ENCODE measurements at places on chromosomes 12 and 14. TPM values are rescaled to one million over a fixed set of nuclear protein-coding genes. Genes with fewer than 3 reads are reported as not detected.

DNA sequence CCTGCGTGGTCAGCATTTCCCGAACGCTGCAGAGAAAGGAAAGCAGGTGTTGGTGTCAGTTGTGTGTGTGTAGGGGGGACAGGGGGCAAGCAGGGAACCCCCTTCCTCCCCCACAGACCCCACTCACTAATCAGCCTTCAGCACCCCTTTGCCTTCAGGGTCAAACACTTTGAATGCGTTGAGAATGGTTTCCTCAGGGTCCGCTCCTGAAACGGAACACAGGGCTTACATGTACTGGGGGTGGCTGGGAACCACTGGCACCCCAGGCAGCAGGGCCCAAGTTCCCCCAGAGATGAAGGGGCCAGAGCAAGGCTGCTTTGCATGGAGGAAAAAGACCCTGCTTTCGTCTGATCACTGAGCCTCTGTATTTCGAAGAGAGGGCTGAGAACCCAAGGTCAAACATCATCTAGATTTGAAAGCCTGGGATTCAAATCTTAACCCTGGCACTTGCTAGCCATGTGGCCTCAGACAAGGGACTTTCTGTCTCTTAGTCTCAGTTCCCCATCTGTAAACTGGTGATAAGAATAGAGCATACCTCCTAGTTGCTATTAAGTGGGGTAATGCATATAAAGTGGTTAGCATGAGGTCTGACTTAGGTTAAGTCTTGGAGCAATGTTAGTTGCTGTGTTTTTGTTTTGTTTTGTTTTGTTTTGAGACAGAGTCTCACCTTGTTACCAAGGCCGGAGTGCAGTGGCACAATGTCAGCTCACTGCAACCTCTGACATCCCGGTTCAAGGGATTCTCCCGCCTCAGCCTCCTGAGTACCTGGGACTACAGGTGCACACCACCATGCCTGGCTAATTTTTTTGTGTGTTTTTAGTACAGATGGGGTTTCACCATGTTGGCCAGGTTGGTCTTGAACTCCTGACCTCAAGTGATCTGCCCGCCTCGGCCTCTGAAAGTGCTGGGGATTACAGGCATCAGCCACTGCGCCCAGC is 7.0 kb downstream of the MYL2 start:
- H3K27me3 ChIP-seq, result 0 out of 2 replicates have a peak, but pooled peaks cover 3% of the 10 kb centered on the region
- DNase-seq, result no peak
- H3K36me3 ChIP-seq, result no peaks in the 10 kb centered on the region
- H3K4me1 ChIP-seq, result peaks cover 9% of the 10 kb centered on the region
- H3K27ac ChIP-seq, result no peak overlapping the region

DNA sequence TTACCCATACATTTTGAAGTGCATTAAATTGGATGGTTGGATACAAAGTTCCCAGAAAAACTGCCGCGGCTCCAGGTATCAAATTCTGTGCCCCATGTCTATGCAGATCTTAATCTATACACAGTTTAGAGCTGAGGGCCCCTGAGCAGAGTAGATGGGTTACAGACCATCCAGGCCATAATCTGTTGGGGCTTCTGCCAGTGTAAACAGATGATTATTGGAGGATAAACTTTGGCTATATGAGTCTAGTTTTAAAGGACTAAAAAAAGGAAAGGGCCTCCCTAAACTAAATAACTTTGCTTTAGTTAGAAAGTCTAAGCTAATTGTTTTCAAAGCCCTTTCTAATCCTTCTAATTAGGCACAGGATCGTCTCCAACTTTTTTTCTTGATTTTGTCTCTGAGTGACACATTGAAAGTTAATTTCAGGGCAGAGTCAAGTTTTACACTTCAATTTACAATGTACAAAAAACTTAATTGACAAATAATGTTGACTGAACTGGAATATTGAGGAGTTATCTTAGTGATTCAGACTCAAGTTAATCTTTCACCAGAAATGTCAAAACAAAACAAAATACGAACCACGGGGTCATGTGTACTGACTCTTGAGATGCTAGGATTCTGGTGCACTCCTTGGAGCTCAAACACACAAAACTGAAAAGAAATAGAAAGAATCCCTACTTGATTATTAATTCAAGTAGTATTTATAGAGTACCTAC is 133.9 kb upstream of the SCAF11 start:
- DNase-seq, result no peak
- no peak overlapping the region for H3K27ac ChIP-seq
- no peak overlapping the region for H3K4me3 ChIP-seq
- 0 out of 2 replicates have a peak, but pooled peaks cover 3% of the 10 kb centered on the region for H3K4me1 ChIP-seq
- no peaks in the 10 kb centered on the region for H3K36me3 ChIP-seq

DNA sequence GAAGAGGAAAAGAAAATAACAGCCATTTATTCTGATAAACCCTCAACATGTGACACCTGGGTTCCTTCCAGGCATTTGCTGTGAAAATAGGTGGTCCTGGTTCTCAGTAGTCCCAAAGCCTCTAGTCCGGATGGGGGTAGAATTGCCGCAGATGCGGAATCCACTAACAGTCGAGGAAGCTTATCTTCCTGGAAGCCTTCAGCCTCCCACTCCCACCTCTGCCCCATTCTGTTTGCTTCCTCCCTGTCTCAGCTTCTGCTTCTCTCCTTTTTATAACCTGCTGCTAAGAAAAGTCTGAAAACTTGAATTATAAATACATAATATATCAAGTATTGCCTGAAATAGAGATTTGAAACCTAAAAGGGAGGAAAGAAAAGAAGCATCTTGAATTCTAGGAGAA is 14.0 kb upstream of the MAP3K9 start:
- H3K27ac ChIP-seq, result no peak overlapping the region
- peaks cover 15% of the 10 kb centered on the region for H3K4me1 ChIP-seq
- H3K4me3 ChIP-seq, result peak overlapping the region; percentile 82

- no peak overlapping the region for H3K27ac ChIP-seq
- DNase-seq, result no peak
- H3K36me3 ChIP-seq, result no peaks in the 10 kb centered on the region
- H3K27me3 ChIP-seq, result peaks cover 100% of the 10 kb centered on the region
These were observed 1.5 kb upstream of the WNT10B start for GRCh38 chr12:48972952-48973483.

GRCh38 chr14:54789781-54790480 is 112.7 kb downstream of the GCH1 start:
- no peaks in the 10 kb centered on the region for H3K27me3 ChIP-seq
- no peaks in the 10 kb centered on the region for H3K36me3 ChIP-seq
- H3K4me1 ChIP-seq, result peaks cover 20% of the 10 kb centered on the region
- DNase-seq, result no peak

DNA sequence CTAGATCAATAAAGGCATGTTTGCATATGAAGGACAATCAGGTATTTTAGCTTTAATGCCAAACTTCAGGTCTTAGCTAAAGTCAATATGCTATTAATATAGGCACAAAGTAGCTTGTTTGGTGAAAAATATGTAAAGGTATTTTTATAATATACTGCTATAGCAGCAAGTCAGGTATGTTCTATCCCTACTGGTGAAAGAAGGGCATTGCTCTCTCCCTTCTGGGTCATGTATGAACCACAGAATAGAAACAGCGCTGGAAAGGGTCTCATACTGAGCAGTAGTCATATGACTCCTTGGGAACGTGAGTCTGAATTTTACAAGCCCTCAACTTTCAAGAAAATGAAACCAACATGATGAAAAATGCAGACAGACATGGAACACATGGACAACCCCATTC is 314.6 kb downstream of the GRIN2B start:
- no peak for DNase-seq
- no peaks in the 10 kb centered on the region for H3K4me1 ChIP-seq
- H3K27me3 ChIP-seq, result peaks cover 3% of the 10 kb centered on the region
- H3K4me3 ChIP-seq, result no peak overlapping the region
- no peaks in the 10 kb centered on the region for H3K36me3 ChIP-seq
- no peak overlapping the region for H3K27ac ChIP-seq

- peaks cover 11% of the 10 kb centered on the region for H3K36me3 ChIP-seq
- peak; percentile 74 for DNase-seq
- no peak overlapping the region for H3K4me3 ChIP-seq
- H3K27ac ChIP-seq, result peak overlapping the region; percentile 92
- peaks cover 37% of the 10 kb centered on the region for H3K4me1 ChIP-seq
- no peaks in the 10 kb centered on the region for H3K27me3 ChIP-seq
These were observed 87.5 kb downstream of the SETD3 start for GRCh38 chr14:99393059-99393655.

DNA sequence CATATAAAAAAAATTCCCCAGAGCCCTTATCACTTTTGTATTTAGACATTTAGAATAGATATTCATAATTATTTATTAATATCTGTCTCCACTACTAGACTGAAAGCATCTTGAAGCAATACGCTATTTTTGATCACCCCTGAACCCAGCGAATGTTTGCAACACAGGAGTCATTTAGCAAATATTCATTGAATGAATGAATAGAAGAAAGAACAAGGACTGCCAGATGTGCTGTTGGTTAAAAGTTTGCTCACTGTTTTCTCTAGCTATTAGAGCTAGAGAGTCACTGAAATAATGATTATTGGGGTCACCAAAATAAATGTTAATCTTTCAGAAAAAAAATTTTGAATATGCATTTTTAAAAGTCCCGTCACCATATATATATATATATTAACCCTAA is 174.3 kb downstream of the ACSS3 start:
- H3K4me3 ChIP-seq, result no peak overlapping the region
- no peaks in the 10 kb centered on the region for H3K36me3 ChIP-seq
- no peaks in the 10 kb centered on the region for H3K27me3 ChIP-seq
- no peak for DNase-seq
- H3K4me1 ChIP-seq, result peaks cover 18% of the 10 kb centered on the region

GRCh38 chr12:91628656-91629055 is 446.0 kb upstream of the DCN start:
- no peaks in the 10 kb centered on the region for H3K4me1 ChIP-seq
- H3K4me3 ChIP-seq, result no peak overlapping the region
- peaks cover 9% of the 10 kb centered on the region for H3K36me3 ChIP-seq
- no peaks in the 10 kb centered on the region for H3K27me3 ChIP-seq

GRCh38 chr12:90017316-90017715 is 308.7 kb upstream of the ATP2B1 start:
- H3K27me3 ChIP-seq, result no peaks in the 10 kb centered on the region
- H3K4me3 ChIP-seq, result no peak overlapping the region
- DNase-seq, result no peak
- H3K27ac ChIP-seq, result no peak overlapping the region
- peaks cover 8% of the 10 kb centered on the region for H3K4me1 ChIP-seq

WASHC4 gene
- 42.9 TPM for total RNA-seq

AREL1 gene
- 32.4 TPM for total RNA-seq

ETFBKMT gene
- total RNA-seq, result 2.2 TPM

BMAL2 gene
- total RNA-seq, result 16.2 TPM
